ENCODE measurements at places on chromosomes 1 and 21.
A peak's percentile ranks its signal among the peaks of the same experiment; 100 is the strongest.

DNA sequence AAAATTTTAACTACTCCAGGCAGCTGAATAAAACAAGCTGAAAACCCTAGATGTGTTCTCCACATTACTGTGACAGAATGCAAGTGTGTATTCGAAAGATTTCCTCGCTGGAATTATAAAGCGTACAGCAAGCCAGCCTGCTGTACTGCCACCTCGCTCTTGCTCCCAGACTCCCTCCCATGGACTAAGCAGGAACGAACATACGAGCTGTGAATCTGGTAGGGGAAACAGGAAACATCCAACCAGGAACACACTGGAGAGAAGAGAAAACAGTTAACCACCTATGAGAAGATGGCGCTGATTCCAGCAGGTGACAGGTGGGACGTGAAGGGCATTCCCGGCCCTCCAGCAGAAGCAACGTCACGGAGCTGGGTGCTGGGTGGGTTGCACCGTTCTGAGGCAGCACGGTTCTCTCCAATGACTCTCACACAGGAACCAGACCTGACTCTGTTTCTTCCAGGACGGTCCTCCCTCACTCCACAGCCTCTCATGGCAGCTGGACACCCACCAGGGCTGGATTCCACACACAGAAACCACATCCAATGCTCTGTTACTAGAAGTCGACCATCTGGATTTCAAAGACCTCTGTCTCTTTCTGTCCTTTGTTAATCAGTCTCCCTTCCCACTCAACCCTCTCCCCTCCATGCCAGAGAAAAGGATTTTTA, 219.2 kb downstream of the RERE start:
- no peak for DNase-seq

DNA sequence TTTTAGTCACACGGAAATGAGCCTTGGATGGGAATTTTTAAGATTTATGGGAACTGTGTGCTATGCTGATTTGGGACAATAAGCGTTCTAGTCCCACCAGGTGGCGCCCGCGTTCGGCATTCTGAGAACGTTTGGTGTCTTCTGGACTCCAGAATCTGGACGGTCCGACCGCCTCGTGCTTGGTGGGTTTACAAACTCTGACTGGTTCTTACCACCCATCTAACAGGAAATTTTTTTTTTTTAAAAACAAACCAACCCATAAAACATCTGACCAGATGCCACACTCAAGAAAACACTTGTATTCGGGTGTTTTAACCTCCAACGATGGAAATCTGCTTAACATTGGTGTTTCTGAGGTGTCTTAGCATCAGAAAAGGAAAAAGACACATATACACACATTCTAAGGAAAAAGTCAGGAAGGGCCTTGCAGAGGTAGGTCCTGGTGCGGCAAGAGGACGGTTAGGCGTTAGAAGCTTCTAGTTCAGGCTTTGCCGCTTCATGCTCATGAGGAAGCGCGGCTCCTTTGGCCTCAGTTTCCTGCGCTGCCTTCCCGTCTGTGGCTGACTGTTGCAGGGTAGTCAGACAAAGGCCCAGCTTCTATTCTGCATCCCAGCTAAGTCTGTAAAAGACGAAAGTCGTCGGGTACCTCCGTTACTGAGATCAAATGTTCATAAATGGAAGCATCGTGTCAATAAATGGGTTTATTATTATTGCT, 814 bp upstream of the DYRK3 start:
- peak; percentile 60 for DNase-seq

DNA sequence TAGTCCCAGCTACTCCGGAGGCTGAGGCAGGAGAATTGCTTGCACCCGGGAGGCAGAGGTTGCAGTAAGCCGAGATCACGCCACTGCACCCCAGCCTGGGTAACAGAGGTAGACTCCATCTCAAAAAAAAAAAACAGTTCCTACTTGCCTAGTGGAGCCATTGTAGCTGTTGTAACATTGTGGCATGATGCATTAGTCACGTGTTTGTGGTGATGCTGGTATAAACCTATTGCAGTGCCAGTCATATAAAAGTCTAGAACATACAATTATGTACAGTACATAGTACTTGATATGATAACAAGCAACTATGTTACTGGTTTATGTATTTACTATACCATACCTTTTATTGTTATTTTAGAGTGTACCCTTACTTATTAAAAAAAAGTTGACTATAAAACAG, 16.2 kb downstream of the KYAT3 start:
- DNase-seq = no peak

DNA sequence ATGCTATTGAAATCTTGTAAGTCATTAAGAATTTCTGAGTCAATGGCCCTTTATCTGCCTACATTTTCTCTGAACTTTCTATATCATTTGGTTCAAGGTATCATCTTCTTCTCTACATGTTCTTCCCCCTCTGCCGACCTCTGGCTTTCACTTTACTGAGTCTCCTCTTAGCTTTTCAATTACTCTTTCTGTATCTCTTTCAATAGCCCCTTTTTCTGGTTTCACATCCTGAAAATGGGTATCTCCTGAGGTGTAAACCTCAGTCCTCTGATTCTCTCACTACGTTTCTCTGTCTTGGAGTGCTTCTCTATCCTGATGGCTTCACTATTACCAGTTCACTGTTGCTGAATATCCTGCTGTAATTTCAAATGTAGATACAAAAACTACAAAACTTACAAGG, 98.9 kb downstream of the LYST start:
- DNase-seq = no peak

- no peak for DNase-seq
Observed at GRCh38 chr1:183673605-183674323, 20.6 kb upstream of the APOBEC4 start.

All from stimulated activated CD4-positive, alpha-beta T cell treated with anti-CD3 and anti-CD28 coated beads, Interleukin-1b, Interleukin-23, amount 100 ng/mL, for 4 hours (primary cell).